Kidney (tissue), 22 donors: ENCODE measurements at places on chromosomes 12 and 14.
A peak's percentile ranks its signal among the peaks of the same experiment; 100 is the strongest.

GRCh38 chr12:49121047-49121696 is 10.0 kb downstream of the TUBA1B start:
- DNase-seq = no peak

DNA sequence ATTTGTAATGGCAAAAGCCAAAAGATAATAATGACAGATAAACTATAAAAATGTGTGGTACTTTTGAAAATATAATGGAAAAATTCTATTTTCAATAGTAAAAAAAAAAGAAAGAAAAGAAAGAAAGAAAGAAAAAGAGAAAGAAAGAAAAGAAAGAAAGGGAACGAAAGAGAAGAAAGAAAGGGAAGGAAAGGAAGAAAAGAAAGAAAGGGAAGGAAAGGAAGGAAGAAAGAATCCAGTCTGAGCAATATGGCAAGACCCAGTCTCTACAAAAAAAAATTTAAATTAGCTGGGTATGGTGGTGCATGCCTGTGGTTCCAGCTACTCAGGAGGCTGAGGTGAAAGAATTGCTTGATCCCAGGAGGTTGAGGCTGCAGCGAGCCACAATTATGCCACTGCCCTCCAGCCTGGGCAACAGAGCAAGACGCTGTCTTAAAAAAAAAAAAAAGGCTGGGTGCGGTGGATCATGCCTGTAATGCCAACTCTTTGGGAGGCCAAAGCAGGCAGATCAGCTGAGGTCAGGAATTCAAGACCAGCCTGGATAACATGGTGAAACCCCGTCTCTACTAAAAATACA is 38.4 kb downstream of the EAPP start:
- DNase-seq = no peak

- DNase-seq = no peak
Observed at GRCh38 chr12:121388421-121388981, 11.4 kb upstream of the RNF34 start.

GRCh38 chr12:18461758-18462157 is 200.4 kb downstream of the PIK3C2G start:
- DNase-seq = no peak

DNA sequence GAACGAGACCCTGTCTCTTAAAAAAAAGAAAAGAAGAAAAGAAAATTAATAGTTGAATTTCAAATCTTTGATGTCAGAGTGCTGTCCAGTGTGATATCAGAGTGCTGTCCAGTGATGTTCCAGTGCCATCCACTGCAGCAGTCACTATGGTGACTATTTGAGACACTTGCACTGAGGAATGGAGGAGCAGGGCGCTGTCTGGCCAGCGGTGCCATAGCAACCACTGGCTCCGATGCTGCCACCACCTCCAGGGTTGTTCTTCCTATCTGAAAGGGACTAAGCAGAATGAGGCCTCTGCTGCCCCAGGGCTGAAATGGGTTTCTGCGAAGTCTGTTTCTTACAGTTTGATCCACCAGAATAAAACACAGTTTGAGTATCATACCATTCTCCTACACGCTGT is 272.9 kb downstream of the NUAK1 start:
- no peak for DNase-seq

DNA sequence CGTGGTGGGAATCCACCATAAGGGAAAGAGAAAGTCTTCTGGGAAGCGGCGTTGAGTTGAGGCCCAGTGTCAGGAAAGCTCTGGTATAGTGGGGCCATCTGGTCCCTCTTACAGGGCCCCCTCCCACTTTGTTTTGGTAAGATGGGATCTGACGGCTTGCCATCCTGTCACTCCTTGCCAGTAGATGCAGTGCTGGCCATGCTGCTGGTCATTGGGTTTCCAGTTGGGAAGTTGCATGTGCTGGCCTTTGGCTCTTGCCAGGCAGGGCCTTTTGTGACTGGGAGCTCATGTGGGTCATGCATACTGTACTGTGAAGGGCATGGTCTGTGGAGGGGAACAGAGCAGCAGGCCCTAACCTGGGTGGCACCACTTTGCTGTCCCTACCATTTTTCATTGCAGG is 3.8 kb downstream of the TRAF3 start:
- DNase-seq = no peak

- no peak for DNase-seq
Observed at GRCh38 chr14:73695997-73696396, 18.2 kb downstream of the PNMA1 start.

DNA sequence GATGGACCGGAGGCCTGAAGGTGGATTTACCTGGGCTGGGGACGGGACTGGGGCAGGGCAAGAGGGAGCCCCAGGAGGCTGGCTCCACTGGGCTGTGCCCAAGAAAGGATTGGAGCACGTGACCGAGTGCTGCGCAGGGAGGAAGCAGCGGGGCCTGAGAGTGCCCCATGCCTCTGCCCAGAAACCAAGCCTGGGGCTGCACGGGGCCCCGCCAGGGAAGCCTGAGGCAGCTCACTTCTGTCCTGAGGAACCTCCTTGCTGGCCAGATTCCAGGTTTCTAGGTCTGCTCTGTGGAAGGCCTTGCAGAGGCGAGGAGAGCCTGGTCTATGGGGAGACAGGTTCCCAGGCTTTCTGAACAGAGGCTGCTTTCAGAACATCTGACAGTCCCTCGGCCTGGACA is 10.4 kb downstream of the NGB start:
- DNase-seq = peak; percentile 20

DNA sequence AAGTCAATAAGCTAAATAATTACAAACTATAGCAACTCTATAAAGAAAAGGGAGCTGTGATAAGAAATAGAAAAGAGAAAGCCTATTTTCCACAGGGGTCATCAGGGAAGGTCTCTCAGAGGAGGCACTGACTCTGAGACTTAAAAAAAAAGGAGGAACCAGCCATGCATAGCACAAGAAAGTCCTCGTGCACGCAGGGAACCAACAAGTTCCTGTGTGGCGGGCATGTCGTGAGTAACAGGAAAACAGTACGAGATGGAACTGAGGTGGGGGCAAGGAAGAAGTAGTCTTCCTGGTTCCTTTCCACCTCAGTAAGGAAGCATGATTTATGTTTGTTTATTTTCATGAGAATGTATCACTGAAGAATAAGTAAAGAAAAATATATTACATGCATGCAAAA is 367.0 kb upstream of the TMEM132C start:
- DNase-seq = peak; percentile 2

- no peak for DNase-seq
Observed at GRCh38 chr12:88383405-88383804, 196.9 kb downstream of the KITLG start.

GRCh38 chr12:53478865-53479264 is 20.4 kb downstream of the MAP3K12 start:
- DNase-seq = no peak

DNA sequence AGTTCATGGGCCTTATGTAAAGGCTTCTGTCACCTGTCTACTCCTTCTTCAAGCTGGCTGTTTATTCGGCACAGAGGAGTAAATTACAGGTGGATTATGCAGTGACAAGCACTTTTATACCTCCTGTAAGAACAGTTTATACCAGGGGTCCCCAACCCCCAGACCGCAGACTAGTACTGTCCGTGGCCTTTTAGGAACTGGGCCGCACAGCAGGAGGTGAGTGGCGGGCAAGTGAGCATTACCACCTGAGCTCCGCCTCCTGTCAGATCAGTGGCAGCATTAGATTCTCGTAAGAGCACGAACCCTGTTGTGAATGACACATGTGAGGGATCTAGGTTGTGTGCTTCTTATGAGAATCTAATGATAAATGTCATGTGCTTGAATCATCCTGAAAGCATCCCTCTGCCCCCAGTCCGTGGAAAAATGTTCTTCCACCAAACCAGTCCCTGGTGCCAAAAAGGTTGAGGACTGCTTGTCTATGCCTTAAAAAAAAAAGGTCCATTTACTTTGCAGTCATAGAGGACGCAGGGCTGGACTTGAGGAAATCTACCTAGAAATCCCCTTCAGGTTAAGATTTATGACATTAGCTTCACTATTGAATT is 78.8 kb downstream of the ETV6 start:
- no peak for DNase-seq

DNA sequence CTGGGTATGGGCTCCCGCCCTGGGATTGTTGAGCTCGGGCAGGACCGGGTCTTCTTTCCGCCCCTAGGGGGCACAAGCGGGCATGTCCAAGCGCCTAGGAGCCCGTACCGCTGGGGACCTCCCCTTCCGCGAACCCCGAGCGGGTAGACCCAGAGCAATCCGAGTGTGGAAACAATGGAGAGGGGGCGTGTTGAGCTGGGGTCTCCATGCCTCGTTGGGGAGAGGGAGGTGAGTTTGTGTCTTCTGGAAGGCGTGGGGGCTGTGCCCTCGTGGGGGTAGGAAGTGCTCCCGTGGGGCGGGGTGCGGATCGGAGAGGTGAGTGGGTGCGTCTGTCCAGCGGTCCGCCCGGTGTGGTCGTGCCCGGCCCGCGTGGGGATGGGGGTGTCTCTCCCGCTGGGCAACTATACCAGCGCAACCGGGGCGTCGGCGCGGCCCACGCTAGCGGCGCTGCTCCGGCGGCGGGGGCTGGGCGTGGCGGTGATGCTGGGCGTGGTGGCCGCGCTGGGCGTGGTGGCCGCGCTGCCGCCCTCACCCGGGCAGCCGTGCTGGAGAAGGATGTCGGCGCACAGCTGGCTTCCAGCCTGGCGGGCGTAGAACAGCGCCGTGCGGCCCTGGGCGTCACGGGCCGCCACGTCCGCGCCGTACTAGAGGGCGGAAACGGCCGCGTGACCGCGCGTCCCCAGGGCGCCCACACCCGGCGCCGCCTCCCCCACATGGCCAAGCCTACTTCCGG is 12.2 kb downstream of the AGAP2 start:
- peak; percentile 84 for DNase-seq

GRCh38 chr12:109777544-109777943 is 55.7 kb downstream of the TRPV4 start:
- DNase-seq = peak; percentile 26
